ENCODE measurements at places on chromosomes 7 and 10.

GRCh38 chr7:14841869-14842268 lies 60.7 kb downstream of the DGKB start:
- DNase-seq = no peak

- no peak for DNase-seq
These were observed 114.7 kb downstream of the ODAD2 start for GRCh38 chr10:27884185-27884641.

DNA sequence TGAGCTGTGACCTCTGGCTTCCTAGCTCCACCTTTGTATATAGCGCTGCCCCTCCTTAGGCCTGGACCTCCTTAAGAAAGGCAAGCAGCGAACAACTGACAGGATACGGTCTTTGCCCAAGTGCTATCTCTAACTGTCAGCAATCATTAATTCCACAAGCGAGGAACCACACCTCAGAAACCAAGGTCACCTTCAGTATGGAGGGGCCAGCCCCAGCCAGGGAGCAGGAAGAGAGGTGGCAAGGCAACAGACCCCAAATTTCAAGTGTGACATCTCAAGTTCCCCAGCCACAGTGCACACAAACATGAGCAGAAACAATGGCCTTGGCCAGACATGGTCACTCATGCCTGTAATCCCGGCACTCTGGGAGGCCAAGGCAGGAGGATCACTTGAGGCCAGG lies 4.8 kb upstream of the AOC1 start:
- DNase-seq = no peak

- no peak for DNase-seq
These were observed 221.1 kb downstream of the KCNMA1 start for GRCh38 chr10:77416311-77417135.

DNA sequence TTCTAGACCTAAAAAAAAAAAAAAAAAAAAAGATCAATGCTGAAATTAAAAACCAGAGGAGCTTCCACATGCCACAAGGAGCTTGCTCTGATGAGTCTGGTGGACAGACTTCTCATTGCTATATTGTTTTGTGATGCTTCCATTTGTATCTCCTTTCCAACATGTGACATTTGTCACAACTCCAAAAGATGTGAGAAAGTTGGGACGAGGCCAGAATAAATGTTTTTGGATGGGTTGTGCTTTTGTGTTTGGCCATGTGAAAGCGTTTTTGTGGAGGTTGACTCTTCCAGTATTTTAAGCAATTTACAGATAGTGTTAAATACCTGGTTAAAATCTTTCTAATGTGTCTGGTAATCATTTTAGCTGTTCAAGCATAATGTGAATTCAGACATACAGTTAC lies 280.1 kb downstream of the SKAP2 start:
- no peak for DNase-seq

- no peak for DNase-seq
These were observed 134.6 kb downstream of the FAM204A start for GRCh38 chr10:118207470-118208007.

DNA sequence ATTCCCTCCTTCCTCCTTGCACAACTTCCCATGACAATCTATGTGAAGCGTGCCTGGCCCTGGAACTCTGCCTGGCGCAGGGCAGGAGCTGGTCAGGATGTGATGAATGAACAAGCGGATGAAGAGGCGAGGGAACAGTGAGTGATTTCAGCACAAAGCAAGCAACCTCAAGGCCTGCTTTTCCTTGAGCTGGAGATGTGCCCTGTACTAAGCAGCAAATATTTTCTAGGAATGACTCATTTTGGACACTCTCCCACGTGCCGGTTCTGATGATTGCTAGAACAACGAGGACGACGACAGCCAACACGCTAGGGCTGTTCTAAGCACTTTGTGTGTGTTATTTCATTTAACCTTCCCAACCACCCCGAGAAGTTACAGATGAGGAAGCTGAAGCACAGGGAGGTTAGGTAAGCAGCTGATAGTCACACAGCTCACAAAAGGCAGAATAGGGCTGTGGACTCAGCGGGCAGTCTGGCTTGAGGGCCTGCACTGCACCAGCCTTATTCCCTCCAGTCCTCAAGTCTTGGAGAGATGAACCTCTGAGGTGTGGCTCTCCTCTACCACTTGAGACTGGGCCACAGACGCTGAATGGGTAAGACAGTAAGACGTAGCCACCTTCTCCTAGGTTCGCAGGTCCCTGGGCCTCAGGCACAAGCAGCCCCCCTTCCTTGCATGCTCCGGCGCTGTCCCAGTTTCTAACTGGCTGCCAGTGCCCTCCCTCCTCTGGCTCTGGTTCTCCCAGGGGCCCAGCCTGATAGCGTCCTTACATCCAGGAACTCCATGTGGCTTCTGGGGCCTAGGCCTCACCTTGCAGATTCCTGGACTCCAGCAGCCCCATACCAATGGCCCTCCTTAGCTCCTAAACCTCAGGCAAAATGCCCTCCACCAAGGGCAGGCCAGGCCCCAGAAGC lies 59.0 kb downstream of the YKT6 start:
- no peak for DNase-seq

- DNase-seq = no peak
These were observed 54.3 kb downstream of the ASB13 start for GRCh38 chr10:5611899-5612680.
